ENCODE measurements at places on chromosomes 2 and 18.
A peak's percentile ranks its signal among the peaks of the same experiment; 100 is the strongest.

GRCh38 chr2:111622859-111623258 is 261.1 kb downstream of the ANAPC1 start:
- DNase-seq, result no peak

DNA sequence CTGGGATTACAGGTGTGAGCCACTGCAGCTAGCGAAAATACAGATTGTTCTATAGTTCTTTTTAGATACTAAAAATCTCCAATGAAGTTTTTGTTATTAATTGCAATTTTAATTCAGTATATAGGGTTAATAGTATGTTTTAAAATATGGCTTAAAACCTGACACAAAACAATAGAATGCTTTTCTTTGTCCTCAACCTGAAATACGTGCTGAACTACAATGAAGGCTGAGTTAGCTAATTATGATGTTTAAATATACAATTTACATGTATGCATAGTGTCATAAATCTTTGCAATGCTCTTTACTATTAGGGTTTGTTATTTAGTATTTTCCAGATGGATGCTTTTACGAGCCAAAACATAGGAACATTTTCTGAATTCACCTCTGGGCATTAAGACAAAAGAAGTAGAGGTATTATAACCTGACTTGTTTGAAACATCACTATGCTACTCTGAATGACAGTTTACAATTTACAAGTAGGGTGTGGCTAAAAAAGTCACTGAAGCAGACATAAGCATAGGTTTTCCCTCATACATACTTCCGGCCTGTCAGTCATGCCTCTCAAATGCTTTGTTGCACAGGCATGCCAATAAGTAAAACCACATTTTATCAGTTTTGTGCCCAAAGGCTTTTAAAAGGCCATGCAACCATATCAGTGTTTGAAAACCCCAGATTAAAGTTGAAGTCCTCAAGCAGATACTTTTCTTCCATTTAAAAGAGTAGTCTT is 168.3 kb downstream of the OTX1 start:
- no peak for DNase-seq

GRCh38 chr2:156908825-156909224 is 348.7 kb upstream of the GALNT5 start:
- no peak for DNase-seq

GRCh38 chr2:230343747-230344146 is 16.8 kb downstream of the SP140L start:
- DNase-seq, result no peak

GRCh38 chr2:15432642-15433256 is 128.4 kb downstream of the NBAS start:
- no peak for DNase-seq

DNA sequence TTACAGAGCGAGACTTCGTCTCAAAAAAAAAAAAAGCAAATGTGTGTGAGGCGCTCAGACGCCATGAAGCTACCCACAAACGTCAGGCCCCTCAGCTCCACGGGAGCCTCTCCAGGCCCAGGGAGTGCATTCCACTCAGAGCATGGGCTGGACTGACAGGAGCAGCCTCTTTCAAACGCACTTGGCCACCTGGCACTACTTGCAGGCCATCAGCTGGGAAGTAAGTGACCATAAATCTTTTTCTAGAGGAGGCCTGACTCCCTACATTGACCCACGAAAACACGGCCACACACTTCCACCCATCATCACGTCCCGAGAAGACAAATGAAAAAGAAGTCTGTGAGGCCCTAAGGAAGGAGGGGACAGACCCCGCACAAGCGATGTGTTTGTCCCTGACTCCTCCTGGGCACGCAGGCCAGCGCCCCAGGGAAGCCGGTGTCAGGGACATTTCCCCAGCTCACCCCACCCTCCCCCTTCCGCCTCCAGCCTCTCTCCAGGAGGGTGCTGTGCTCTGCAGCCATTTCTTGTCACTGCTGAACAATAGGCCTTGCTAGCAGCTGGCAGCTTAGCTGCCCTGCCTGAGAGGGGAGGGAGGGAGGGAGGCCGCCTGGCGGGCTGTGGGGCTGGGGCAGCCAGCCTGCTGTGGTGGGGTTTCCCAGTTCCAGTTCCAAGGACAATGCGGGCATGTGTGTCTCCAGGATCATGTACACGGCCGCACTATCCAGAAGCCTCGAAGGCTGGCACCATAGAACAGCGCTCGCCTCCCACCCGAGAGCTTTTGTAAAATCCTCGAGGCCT is 26.6 kb downstream of the SERTAD2 start:
- DNase-seq, result no peak

DNA sequence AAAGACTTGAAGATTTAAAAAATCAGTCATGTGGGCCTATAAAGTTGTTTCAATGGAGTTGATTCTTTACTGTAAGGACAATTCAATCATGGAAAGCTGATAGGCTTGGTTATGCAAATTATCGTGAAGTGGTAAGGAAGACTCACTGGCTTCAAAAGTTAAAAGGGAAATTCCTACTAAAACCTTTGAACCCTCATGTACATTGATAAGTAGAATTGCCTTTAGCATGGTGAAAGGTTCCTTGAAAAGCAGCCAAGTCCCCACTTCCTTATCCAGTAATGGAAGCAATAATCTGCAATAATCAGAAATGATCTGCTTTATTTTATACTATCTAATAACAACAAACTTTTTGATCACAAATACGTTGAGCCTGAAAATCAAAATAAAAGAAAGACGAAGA is 14.4 kb upstream of the CCL20 start:
- DNase-seq, result no peak

DNA sequence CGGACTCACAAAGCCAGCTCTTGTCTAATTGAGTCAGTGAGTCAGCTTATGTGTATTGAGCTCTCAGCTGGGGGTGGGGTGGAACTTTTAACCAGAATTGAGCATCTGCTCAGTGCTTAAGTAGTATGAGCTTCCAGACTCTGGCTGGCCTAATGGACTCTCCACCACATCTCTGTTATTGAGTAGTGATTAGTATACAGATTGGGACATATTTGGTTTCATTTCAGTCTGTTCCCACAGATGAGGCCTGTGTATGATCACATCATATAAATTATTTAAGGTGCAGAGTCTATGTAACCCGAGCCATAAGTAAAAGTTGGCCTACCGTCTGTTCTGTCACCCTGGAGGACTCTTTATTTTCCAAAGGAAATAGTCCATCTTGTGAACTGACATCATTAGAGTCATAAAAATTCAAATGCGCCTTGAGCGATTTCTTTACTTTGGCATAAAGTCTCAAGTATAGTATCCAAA is 152.1 kb downstream of the THSD7B start:
- DNase-seq, result no peak

- DNase-seq, result no peak
These were observed 88.7 kb upstream of the CXCR4 start for GRCh38 chr2:136206613-136207012.

DNA sequence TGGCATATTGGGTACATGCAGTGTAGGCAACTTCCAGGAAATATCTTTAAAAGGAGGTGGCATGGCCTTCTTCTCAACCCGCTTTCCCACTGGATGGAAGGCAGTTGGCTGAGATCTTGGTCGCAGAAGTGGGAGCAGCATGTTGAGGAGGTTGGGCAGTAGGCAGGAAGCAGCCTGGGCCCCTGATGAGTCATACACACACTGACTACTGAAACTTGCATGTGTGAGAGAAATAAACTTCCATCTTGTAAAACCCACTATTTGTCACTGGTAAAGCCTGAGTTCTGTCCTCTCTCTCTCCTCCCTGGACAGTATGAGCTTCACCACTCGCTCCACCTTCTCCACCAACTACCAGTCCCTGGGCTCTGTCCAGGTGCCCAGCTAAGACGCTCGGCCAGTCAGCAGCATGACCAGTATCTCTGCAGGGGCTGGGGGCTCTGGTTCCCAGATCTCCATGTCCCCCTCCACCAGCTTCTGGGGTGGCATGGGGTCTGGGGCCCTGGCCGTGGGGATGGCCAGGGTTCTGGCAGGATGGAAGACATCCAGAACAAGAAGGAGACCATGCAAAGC is 233.8 kb upstream of the SPRED2 start:
- peak; percentile 20 for DNase-seq

DNA sequence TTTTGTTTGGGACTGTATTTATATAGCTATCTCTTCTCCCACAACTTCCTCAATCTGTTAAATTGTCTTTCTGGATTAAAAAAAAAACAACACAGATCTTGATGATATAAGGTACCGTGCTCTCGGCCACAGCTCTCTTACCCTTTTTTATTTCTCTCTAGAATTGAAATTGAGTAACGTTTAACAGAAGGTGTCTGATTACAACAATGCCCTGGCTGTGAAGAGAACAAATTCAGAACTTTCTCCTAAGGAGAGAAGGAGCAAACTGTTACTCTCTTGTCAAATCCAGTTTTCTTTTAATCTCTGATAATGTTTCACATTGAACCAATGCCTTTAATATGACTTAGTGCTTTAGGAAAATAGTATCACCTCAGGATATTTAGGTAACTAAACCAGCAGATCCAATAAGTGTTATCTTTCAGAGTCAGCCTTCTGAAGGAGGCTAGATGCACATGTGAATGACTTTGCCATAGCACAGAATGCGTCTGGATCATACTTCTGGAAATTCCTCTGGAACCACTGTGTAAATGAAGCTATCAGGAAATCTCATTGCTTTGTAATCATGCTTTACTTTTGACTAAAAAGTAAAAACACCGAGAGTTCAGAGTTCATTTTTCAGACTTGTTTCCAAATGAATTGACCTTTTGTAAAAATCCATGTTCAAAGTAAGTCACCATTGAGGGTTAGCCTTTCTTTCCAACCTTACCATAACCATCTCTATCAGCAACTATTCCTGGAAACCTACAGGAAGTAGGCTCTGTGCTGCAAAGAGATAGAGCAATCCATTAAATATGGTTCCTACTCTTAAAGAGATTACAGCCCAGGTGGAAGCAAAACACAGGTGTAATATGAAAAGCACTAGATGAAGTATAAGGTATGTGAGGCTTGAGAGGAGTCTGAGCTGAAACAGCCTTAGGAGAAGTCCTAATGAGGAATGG is 147.0 kb upstream of the OSR1 start:
- no peak for DNase-seq

GRCh38 chr2:176637486-176638166 is 368.4 kb downstream of the MTX2 start:
- peak; percentile 8 for DNase-seq

DNA sequence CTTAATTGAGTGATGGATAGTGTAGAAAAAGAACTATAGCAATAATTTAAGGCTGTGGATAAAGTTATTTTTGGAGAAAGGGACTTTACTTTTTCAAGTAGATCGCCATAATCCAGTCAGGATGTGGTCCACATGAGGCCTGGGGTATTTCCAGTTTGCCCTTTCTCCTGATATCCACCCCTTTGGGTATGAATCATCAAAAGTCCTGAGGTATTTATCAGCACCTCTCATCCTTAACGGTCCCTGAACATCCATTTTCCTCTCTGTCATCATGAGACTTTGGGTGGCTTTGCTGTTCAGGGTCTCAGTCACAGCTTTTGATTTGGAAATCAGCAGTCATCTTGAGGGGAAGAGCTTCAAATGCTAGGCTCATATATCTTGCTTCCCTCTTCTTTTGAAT is 39.3 kb upstream of the ELAC1 start:
- DNase-seq, result no peak

DNA sequence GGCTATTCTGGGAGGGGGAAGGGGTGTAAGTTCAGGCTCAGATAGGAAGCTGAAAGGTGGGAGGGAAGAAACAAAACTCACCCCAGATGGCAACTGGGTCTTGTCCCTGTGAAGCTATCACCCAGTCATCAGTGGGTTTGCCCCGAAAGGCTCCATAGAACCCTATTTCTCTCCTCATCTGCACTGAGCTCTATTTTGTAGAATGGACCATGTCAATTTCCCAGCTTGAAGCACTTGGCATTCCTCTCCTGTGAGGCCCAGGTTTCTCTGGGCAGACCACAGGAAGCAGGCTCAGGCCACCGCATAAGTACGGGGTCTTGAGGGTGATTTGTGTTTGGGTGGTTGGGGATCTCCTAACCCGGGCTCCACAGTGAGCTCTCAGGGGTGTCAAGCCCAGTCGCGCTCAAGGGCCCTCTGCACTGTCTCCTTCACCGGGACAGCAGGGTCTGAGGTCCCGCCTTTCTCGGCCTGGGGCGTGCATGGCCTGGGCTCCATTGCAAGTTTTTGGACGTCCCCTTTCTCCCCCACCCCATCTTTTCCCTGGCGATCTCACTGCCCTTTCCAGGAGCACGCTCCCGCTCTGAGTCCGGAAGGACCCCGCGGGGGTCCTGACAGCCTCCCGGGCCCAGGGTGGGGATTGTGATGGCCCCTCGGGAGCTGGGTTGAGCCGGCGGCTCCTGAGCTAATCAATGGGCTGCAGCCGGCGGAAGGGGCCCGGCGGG is 27.3 kb upstream of the NOTO start:
- DNase-seq, result no peak

GRCh38 chr2:64865073-64865830 is 123.9 kb upstream of the SLC1A4 start:
- DNase-seq, result peak; percentile 62

DNA sequence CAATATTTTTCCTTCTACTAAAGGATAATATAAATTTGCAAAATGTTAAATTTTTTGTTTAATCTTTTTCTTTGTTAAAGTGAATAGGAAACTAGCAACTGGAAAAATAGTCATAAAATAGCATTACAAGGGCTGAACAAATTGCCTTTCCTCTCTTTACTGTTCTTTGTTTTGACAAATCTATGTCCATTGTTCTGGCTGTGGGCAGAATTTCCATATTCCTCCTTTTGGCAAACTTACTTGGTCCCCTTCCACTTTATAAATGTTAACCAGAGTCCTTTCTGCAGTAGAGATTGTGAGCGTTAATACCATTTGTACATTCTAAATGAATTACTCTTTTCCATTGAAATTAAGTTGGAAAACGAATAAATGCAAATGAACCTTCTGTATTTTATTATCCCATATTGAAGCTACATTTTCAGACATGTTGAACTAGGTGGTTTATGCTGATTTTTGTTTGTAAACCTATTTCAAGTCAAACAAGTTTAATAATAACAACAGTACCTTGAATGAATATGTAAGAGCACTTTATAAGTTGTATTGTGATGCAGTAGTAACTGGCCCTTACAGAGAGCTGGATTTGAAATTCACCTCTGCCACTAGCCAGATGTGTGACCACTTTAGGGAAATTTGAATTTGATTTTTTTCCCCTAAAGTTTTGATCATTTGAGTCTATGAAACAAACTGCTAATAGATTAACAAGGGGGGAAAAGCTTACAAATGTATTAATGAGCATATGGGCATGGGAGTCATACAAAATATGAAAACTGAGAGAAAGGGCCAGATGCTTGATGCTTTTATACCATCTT is 3.3 kb downstream of the RNF125 start:
- no peak for DNase-seq

DNA sequence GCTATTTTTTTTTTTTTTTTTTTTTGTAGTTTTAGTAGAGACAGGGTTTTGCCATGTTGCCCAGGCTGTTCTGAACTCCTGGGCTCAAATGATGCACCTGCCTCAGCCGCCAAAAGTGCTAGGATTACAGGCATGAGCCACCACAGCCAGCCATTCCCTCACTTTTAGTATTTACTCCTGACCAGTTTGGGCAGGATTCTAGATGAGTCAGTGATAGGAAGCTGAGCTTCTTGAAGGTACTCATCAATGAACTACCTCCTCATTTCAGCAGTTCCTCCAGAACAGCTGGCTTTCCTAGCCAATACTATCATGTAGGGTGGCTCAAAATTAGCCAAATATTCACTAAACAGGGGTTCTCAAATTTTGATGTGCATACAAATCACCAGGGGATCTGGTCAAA is 57.2 kb downstream of the CYBRD1 start:
- DNase-seq, result no peak

All from inflammatory macrophage treated with lipopolysaccharide for 4 hours (primary cell).